Stimulated activated CD4-positive, alpha-beta T cell treated with anti-CD3 and anti-CD28 coated beads, Interleukin-1b, Interleukin-23, amount 100 ng/mL, for 1 hour (primary cell): ENCODE measurements at places on chromosomes 12 and 14.

DNA sequence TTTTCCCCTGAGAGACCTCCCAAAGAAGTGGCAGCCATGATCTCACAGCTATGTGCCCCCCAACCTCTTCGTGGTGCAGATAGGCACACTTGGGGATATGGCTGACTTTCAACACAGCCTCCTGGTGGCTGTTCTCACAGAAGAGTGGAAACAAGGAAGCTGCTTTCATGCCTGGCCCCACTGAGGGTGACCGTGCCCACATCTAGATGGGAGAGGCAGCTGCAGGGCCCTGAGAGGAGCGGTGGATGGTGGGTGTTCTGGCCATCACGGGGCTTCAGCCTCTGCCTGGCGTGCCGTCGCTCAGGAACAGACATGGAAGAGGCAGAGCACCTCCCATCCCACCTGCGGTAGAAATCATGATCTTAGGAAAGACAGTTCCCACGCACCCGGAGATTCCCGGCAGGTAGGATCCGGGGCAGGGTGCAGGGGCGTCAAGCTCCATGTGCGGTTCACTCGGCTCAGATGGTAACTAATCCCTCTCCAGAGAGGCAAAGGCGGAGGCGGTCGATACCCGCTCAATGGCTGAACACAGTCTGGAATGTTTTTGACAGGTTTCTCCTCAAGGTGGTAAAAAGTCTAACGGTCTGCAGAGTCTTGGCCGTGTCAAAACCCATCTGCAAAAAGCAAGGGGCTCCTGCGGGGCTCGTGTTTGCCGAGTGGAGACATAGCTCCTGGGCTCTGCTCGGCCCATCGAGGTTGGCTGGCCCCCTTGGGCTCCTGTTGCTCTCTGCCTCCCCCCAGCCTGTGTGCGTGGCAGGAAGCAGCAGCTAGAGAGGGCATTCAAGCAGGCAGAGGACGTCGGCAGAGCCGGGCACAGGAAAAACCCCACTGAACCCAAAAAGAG, 225.2 kb upstream of the RTL1 start:
- DNase-seq: no peak

DNA sequence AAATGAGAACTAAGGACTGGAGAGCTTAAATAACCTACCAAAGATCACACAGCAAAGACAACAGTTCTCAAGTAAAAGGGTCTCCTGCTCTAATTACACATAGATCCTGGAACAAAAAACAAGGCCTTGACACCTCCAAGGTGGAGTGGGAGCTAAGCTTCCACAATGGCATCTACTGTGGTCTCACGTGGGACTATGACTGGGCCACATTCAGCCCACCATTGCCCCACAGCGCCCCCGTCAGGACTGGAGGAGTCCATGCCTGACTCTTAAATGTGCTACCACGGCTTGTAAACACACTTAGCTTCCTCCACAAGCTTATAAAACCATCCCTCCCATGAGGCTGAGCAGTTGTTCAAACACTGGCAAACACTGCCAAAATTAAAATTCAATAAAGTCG, 88.5 kb downstream of the GCH1 start:
- no peak for DNase-seq

GRCh38 chr12:19912991-19913390, 455.3 kb upstream of the PDE3A start:
- no peak for DNase-seq

DNA sequence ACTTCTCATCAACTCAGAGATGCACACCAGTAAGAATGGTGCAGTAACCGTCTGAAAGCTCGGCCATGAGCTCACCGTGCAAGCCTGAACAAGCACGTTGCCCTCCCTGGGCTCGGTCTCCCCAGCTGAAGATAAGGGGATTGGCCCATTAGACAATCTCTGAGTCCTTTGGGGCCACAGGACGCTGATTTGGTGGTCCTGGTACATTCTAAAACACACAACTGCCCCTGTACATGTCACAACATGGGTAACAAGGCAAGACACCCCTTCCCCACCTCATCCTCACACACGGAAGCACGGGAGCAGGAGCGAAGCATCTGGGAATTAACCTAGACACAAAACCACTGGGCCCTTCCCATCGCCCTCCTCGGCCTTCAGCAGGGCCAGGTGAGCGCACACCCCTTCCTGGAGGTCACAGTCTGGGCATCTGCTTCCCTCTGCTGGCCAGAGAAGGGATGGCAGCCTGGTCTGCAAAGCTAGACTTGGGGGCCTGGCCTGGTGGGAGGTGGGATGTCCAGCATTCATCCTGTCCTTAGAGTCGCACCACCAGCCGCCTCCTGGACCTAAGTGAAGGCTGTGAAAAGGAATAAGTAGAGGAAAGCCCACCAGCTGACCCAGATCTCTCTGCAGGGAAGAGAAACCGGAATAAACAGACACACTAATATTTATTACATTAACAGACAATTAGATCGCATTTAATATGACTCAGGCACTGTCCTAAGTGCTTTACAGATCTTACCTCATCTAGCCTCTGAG, 18.9 kb upstream of the SMUG1 start:
- DNase-seq: peak; percentile 68

- no peak for DNase-seq
These were observed 923 bp upstream of the ITPR2 start for GRCh38 chr12:26833743-26834490.

DNA sequence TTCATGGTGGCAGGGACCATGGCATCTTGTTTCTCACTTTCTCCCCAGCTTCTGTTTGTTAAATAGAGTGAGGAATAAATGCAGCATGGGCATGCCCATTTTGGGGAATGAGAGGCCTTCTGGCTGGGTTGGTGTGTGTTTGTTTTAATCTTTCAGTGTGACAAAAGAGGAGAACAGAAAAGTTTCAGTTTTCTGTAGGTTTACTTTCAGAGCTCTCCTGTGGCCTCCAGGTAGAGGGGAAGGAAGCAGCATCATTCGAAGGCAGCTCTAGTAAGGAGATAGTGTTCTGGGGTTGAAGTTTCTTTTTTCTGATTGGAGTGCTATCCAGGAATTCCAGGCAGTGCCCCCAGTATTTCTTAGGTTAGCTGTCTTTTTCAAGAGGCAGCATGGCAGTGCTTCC, 15.3 kb downstream of the MSRB3 start:
- DNase-seq: no peak

GRCh38 chr14:32710731-32711680, 227.7 kb upstream of the NPAS3 start:
- no peak for DNase-seq

DNA sequence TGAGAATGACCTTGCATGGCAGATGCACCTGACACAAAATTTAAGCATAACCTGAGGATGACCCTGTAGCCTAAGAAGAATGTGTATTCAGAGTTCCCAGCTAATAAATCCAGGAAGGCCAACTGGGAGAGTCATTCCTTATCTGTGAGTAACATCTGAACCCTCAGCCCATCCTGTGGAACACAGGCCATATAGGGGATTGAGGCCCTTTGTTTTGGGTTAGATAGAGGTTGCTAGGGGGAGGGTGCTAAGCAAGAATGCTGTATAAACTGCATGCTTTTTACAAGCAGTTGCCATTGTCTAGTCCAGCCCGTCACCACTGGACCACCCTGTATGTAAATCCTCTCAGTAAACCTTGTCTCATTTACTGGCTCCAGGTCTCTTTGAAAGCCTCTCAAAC, 77.0 kb downstream of the BICD1 start:
- no peak for DNase-seq

GRCh38 chr12:31035226-31035625, 38.4 kb upstream of the DDX11 start:
- DNase-seq: no peak

DNA sequence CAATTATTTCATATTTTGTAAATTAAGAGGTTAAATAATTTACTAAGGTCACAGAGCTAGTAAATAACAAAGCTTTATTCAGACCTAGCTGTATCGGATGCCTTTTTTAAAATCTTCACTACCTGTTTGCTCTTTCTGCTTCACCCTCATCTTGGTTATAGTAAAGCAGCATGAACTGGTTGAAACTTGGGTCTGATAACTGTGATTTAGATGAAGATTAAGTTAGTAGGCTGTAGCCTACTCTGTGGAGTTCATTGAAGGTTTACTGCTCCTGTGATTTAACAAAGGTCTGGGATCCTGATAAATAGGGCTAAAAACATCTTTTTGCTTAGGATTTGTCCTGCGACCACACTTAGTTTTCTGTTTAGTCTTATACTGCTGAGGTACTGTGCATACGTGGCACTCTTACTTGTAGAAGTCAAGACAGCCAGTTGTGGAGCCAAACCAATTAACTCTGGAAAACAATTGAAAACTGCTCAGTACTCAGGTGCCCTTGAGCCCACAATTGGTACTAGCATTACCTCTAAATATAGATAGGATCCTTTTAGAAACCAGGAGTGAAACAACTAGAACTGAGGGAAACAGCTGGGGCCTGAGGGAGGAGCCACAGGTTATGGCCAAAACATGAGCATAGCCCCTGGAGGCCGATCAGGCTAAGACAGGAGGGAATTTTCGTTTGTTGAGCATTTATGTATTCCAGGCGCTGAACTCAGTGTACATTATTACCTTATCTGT, 2.3 kb downstream of the SPATS2 start:
- DNase-seq: no peak

GRCh38 chr14:74235017-74235416, 4.2 kb upstream of the VSX2 start:
- DNase-seq: no peak

DNA sequence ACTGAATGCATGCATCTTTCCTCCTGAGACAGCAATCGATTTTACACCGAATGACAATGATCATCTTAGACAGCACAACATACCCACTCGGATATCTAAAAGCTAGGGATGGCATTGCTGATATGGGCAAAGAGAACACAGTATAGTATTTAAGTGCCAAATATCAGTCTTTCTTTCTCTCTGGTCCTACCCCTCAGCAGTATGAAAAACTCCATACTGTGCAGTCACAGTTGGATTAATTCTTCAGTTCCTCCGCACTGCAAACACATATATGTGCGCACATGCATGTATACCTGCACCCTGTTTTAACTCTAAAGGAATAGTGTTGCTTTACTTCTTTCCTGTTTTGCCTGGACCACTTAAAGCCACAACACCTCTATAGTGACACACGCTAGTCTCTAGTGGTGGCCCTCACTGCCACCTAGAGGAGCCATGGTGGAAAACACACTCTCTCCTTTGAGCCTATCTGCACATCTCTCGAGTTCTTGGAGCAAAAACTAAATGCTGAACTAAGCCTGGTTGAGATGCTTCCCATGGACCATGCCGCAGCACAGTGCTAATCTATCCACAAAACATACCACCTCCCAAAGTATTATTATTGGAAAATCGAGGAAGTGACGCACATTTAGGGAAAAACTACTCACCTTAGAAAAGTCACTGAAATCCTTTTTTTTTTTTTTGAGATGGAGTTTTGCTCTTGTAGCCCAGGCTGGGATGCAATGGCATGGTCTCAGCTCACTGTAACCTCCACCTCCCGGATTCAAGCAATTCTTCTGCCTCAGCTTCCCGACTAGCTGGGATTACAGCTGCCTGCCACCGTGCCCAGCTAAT, 11.9 kb downstream of the TMEM52B start:
- peak; percentile 6 for DNase-seq

DNA sequence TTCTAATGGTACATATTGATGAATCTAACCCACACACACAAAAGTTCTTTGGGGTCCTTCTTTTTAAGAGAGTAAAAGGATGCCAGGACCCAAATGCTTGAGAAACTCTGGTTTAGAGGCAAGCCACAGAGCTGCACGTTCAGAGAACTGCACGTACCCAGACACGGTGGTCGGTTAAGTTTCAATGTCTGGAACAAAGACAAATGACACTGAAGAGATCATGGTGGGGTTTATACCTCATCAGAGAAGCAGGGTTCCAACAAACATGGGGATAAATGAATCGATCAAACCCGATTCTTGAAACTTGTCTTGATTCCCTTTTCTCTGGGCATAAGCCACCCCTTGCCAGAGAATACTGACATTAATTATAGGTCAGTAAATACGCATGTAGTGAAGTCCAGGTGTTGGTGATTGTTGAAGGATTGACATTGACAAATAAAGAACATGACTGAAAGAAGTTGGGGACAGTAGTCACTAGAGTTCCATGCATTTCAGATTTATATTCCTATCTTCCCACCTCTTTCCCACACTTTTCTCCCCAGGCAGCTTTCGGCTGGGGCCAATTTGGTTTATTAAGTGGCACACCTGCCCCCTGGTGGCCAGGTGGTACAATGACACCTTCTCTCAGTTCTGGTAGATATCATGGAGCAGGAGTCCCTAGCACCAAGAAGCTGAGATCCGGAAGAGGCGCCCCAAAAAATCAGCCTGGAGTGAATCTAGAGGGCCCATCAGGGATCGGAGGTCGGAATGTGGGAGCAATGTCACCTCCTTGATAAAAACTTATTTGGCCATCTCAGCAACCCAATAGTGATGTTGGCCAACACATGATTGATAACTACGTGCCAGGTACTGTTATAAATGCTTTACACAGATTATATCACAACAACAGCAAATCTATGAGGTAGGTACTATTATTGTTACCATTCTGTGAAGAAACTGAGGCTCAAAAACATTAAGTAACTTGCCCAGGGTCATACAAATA, 17.8 kb upstream of the HDAC7 start:
- DNase-seq: no peak

- DNase-seq: no peak
These were observed 8.9 kb downstream of the FANCM start for GRCh38 chr14:45144658-45145057.

GRCh38 chr14:103290056-103290455, 44.0 kb upstream of the EIF5 start:
- no peak for DNase-seq

- no peak for DNase-seq
These were observed 24.5 kb upstream of the PNMA1 start for GRCh38 chr14:73738518-73739173.

DNA sequence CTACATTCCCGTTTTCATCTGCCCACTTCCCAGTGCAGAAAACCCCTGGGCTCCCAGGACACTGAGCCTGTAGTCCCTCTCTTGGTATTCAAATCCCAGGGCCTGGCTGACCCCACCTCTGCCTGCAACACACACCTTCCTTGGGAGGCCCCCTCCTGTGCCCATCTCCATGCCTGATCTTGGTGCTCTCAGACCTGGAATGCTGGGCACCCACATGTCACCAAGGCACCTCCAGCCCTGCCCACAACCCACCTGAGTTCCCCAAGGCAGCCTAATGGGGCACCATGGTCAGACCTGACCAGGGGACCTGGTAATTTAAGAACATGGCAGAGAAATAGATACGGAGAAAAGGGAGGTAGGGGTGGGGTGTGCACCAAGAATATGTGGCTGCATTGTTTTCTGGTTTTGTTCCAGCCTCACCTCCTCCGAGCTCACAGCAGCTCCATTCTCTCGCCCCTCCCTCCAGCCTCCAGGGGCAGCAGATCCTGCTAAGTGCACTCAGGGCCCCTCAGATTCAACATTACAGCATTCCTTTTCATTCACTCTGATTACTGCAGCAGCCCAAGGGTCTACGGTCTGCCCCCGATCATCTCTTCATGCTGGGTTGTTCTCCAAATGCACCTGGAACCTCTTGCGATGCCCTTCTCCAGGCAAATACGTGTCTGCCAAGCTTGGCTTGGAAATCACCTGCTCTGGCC, 9.2 kb upstream of the HSP90AA1 start:
- no peak for DNase-seq
